ENCODE measurements at places on chromosomes 12 and 14.

GRCh38 chr14:35362911-35363374 is 41.6 kb downstream of the NFKBIA start:
- no peak for DNase-seq

DNA sequence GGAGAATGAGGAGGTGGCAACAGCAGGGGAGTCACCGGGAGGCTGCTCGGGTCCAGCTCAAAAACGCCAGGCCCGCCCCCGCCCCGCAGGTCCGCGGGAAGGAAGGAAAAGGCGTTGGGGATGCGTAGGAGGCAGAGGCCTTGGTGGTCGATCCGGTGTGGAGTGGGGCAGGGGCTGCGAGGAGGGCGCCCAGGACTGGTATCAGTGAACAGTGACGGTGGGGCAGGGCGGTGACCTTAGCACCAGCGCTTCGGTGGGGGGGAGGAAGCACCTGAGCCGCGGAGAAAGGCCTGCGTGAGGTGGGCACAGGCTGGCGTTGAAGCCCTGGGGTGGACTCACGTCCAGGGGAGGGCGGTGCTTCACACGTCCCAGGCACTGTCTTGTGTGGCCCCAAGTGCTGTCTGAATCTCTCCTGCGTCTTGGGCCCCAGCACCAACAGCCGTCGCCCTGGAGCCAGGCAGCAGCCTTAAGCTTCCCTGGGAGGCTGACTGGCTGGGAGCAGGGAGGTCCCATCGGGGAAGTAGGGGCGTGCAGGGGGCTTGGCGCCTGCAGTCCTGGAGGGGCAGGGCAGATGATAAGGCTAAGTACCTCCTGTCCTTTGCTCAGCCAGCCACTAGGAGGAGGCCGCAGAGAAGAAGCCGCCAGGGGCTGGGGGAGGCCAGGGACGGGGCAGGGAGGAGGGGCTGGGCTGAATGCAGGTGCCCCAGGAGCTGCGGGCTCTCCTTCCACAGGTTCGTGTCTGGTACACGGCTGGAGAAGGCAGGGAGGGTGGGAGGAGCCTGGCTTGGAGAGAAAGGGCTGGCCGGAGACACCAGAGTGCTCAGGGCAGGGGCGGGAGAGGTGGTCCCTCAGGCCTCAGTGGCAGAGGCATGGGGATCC is 26.5 kb downstream of the ZBTB42 start:
- peak; percentile 54 for DNase-seq

DNA sequence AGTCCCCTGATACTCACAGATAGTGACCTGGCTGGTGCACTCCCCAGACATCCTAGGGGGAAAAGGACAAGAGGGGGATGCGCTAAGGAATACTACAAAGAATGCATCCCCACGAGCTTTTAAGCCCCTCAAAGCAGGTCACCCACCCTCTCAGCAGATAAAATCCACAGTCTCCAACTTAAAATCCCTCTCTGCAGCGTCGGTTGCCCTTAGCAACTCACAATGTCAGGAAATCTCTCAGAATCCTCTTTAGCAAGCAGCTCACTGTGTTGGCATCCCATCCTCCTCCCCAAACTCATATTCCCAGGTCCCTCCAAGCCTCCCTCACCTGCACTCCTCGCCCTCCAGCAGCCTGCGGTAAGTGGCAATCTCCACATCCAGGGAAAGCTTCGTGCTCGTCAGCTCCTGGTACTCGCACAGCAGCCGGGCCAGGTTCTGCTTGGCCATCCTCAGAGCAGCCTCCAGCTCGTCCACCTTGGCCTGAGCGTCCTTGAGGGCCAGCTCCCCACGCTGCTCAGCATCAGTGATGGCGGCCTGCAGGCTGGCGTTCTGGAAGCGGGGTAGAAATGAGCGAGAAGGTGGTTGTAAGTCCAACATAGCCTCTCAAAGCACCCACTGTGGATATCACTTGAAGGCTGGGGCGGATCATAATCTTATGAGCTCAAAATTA is 5.5 kb upstream of the KRT79 start:
- no peak for DNase-seq

- DNase-seq: no peak
Observed at GRCh38 chr14:73684627-73685026, 29.6 kb downstream of the PNMA1 start.

DNA sequence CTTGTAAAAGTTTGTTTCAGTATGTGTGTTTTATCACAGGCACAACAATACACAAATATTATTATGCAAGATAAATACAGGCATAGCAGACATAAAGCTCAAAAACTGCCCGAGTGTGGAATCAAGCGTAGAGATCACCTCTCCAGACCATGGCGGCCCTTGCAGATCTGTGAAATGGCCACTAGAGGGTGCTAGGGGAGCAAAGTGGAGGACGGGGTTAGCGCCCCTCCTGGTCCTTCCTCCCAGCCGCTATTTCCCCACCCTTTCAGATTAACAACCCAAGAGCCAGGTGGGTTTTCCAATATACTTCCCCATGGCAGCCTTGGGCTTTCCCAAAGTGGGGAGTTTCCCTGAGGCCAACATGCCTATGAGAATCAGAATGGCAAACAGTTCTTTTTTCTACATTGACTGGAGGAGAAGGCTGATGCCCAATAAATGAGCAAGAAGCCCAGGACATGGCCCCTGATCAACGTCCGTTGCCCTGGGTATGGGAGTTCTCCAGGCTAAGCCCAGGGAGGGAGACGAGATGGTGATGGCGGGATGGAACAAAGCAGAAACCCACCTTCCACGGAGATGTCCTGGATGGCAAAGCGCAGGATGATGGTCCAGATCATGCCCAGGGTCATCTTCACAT is 67.4 kb downstream of the ACTN1 start:
- DNase-seq: peak; percentile 70

GRCh38 chr12:75986001-75986746 is 45.4 kb downstream of the PHLDA1 start:
- DNase-seq: no peak

- no peak for DNase-seq
Observed at GRCh38 chr14:61628016-61628725, 67.1 kb upstream of the HIF1A start.

GRCh38 chr12:124771462-124772288 is 92.0 kb downstream of the SCARB1 start:
- peak; percentile 90 for DNase-seq

GRCh38 chr14:56085471-56085870 is 32.7 kb upstream of the PELI2 start:
- no peak for DNase-seq

- DNase-seq: no peak
Observed at GRCh38 chr12:41972196-41972595, 172.5 kb downstream of the GXYLT1 start.

DNA sequence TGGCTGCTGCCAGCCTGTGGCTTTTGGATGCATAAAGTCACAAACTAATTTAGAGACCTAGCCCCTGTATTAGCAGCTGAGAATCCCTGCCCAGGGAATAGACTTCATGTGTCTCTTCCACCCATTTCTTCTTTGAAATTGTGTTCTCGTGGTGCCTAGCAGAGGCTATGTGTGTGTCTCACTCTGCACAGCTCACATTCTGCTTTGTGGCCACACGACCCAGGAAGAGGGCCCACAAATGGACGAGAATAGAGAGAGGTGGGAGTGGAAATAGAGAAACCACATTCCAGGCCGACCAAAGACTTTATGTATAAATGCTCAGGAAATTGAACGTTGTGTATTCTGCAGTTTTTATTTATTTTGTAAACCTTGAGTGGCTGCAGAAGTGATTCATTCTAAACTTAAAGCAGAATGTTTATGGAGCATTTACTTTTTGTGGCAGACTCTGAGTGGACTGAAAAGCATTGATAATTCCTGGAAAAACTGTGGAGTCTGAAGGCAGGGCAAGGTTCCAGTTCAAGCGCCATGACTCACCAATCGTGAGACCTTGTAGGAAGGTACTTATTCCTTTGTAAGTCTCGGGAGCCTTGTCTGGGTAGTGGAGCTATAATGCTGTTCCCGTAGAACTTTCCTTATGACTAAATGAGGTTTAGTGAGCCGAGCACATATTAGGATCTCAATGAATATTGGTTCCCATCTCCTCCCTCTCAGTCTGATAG is 9.1 kb downstream of the B4GALNT3 start:
- no peak for DNase-seq

GRCh38 chr14:44040561-44040960 is 466.5 kb downstream of the FSCB start:
- no peak for DNase-seq

DNA sequence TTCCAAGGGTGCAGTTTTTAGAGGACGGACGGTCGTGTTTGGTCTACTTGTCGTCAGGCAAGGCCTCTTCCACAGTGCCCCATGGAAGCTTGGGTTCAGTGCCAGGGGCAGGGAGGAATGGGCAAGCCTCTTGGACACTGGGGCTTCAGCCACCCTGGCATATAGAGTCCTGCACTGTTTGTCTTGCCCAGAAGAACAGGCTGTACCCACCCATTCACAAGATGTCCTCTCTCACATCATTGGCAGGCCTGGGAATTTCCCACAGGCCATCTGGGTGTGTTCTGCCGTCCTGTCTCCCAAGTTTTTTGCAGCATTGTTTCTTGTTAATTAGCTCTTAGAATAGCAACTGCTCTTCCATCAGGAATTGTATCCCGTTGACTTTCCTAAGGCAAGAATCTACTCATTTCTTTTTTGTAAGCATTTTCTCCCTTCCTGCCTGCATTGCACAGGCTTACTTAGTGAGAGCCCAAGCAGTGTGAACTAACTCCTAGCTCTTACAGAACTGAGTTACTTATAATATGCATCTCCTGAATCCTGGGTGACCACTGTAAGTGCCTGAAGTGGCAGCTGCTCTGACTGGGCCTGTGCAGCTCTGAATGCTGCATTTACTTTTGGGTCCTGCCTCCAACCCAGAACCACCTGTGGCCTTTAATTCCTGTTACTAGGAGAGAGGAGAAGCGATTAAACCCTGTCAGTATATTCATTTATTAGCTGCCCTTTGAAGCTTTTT is 149.4 kb upstream of the HIF1A start:
- DNase-seq: no peak

- DNase-seq: no peak
Observed at GRCh38 chr12:68853396-68854077, 45.6 kb downstream of the MDM2 start.

DNA sequence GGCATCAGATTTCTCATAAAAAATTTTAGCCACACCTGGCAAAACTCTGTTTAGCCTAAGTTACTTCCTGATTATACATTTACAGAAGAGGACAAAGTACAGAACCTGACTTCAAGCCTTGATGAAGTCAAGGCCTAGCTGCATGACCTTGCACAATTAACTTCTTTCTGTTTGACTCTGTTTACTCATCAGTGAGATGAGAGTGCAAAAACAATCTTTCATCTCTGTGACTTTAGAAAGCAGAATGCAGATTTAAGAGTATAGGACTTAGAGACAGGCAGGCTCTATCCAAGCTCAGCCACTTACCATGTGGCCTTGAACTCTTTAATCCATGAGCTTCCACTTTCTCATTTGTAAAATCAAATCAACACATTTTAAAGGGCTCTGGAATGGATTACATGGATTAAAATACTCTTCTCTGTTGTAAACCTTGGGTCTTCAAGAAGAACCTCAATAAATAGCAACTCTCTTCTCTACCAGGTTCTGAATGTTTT is 1178.9 kb downstream of the FLRT2 start:
- no peak for DNase-seq

DNA sequence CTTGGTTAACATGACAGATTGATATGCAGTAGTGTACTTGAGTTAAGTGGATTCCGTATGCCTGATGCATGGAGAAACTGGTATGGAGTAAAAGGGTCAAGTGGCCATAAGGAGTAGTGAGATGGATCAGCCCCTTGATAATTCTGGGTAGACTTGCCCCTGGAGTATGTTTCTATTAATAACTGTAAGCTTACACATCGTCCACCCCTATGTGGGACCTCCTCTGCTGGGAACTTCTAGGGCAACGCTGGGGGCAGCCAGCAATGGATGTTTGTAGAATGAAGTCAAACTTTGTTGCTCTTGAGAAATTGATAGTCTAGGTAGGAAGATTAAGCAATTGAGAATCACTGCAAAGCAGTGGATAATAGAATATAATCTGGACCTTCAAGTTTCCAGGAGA is 3.5 kb downstream of the C12orf75 start:
- no peak for DNase-seq

GRCh38 chr12:119627019-119627643 is 33.6 kb downstream of the TMEM233 start:
- DNase-seq: no peak

GRCh38 chr12:53518381-53518780 is 11.1 kb upstream of the NPFF start:
- no peak for DNase-seq

GRCh38 chr12:130523208-130523607 is 185.5 kb downstream of the PIWIL1 start:
- no peak for DNase-seq

DNA sequence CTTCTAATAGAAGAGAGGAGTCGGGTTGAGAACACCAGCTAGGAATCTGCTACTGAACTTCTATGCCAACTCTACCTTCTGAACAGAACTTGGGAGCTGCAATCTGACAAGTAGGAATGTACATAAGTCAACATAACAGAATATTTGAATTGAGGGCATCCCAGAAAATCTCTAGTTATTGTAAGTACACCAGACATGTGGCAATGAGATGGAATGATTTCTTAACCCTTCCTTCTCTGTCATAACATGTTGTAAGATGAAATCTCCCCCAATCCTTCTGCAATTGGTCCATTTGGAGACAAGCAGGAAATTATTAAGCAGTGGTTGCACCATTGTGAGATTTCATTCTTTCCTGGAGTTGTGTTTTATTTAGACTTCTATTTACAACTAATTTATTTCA is 68.7 kb upstream of the TMPO start:
- no peak for DNase-seq

- no peak for DNase-seq
Observed at GRCh38 chr14:74415115-74415437, 10.9 kb downstream of the SYNDIG1L start.

DNA sequence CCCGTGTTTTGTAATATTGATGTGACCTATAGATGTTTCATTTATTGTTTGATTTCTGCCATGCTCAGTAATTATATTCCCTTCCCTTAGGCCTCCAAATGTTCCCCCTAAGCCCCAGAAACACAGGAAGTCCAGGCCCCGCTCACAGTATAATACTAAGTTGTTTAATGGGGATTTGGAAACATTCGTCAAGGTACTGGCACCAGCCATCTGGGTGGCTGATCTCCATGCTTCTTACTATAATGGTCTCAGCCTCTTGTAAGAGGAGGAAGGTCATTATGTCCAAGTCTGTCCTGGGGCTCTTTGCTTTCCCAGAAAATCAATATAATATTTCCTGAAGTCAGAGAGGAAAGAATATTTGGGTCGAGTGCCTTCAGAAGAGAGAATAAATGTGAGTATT is 130.9 kb downstream of the KICS2 start:
- DNase-seq: no peak

DNA sequence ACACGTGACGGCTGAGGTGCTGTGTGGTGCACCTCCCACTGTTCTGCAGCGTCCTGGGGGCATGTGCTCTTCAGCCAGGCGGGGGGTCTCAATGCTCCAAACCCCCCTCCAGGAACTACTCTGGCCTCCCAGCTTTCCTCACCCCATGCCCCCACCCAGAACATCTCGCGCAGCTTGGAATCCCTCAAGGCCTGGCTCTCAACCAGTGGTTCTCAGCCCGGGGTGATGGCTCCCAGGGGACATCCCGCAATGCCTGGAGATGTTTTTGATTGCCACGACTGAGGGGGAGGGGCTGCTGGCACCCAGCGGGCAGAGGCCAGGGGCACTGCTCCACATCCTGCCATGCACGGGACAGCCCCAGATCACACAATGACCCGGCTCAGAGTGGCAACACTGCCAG is 78.9 kb upstream of the DICER1 start:
- no peak for DNase-seq

GRCh38 chr14:74739293-74740030 is 23.7 kb upstream of the YLPM1 start:
- no peak for DNase-seq

All from left colon (tissue), 2 donors.